HT1080 (cell line): ENCODE measurements at places on chromosomes 1 and 21. TPM values are rescaled to one million over a fixed set of nuclear protein-coding genes. Genes with fewer than 3 reads are reported as not detected.
A peak's percentile ranks its signal among the peaks of the same experiment; 100 is the strongest.

CDK18 gene
- total RNA-seq = 0.87 and 1.7 TPM in 2 replicates

DNA sequence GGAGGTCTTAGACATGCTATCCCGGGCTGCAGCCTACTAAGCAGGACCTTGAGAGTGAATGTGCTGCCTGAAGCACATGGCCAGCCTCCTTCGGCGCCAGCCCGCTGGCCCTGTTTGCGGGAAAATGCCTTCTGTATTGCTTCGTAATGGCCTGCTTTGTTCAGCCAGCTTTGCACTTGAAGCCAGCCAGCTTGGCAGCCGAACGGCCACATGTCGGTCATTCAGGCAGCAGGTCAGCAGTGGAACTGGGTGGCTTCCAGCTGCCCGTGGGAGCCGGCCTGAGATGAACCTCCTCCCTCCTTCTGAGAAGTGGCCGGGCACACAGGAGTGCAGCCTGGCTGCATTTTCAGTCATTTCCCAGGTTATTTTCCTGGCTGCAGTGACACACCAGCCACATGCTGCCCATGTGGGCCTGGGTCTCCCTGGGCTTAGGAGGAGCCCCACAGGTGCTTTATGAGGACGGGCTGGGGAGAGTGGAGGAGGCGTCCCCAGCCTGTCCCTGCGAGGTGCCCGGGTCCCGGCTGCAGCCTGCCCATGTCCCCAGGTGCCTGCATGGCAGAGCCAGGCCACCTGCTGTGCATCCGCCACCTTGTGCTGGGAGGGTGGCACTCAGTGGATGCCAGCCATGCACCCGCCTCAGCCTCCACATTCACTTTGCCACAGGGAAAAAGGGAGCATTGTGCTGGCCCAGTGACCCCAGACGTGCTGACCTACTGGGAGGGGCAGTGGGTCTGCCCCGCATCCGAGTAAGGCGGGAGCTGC lies 103.5 kb downstream of the SIK1 start:
- no peak for DNase-seq

CNKSR1 gene
- 0.10 and 0.26 TPM in 2 replicates for total RNA-seq

- DNase-seq = no peak
Observed at GRCh38 chr1:157404063-157404501, 148.2 kb downstream of the FCRL5 start.

CYP4X1 gene
- 0.03 TPM in 2 replicates for total RNA-seq

GJA9 gene
- not detected in 2 replicates for total RNA-seq

DNA sequence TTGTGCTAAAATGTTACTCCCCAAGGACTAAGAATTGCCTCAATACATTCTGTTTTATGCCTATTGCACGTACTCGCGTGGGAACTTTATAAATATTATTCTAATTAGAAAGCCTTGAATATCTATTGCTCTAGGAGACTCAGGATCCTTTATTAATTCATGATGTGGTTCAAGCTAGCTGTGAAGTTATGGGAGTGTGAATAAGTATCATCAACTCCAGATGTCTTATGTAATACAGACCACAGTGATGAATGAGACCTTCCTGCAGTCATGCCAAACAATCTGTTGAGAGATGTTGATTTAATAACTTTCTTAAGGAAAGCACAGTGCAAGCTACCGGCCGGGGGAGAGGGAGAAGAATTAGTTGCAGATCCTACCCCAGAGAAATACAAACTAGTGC lies 519.2 kb upstream of the ZP4 start:
- peak; percentile 18 for DNase-seq

- DNase-seq = no peak
Observed at GRCh38 chr1:87220993-87221392, 107.7 kb upstream of the LMO4 start.

DNA sequence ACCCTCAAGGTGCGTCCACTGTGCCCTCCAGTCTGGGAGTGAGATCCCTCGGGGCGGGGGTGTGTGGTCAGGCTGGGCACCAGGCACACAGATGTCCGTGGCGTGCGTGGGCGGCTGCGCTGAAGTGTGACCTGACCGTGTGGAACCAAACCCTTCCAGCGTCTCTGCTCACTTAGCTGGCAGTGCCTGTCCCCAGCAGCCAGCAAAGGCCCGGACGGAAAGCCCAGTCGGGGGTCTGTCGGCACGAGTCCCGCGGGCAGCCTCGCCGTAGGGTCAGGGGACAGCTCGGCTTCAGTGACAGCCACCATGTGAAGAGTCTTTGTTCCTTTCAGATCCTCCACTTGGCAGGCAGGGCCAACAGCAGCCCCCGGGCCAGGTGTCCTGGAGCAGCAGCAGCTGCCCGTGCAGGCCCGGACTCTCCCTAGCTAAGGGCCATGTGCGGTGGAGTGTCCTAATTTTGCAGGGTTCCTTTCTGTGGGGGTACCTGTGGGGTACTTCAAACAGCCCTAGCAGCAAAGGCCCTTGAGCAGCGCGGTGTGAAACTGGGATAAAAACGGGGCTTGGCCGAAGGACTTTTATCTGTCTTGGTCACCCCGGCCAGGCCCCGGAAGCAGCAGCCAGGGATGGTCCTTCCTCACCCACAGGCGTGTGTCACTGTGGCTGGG lies 11.6 kb downstream of the TTLL10 start:
- DNase-seq = no peak

MAGOH gene
- total RNA-seq = 67.0 and 129 TPM in 2 replicates

DNA sequence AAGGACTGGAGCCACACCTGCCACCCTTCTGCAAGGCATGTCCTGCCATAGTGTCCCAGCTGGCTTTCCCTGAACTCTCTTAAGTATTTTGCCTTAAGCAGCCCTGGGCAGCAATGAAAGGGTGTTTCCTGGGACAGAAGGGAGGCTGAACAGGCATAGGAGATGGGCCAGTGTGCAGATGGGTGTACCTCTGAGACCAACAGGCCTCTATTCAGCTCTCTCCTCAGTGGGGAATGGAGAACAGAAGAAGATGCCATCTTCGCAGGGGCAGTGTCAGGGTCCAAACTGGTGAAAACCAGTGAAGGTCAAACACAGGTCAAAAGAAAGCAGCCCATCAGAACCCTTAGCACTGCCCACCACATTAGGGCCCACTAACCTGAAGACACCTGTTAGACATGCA lies 53.2 kb downstream of the FAM78B start:
- no peak for DNase-seq

GRCh38 chr1:116712510-116712909 lies 41.7 kb upstream of the CD2 start:
- peak; percentile 42 for DNase-seq

DNA sequence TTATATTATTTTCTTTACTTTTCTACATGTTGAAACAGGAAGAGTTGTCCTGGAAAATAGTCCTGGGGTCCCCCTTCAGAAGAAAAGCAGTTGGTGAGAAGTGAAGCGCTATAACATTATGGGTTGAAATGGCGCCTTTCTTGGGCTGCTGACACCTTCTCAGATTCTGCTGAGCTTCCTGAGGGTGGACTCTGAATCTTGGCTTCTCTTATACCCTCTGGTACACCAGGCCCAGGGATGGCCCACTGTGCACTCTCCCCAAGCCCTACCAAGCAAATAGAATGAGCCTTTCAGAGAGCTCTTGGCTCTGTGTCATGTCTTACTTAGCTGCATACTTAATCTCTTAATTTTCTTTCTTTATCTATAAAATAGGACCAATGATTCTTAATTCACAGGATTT lies 42.3 kb downstream of the CD247 start:
- DNase-seq = no peak

PEAR1 gene
- total RNA-seq = 4.1 and 5.2 TPM in 2 replicates

GRCh38 chr21:42731264-42732032 lies 78.0 kb downstream of the PDE9A start:
- no peak for DNase-seq

- no peak for DNase-seq
Observed at GRCh38 chr1:176604461-176604860, 141.5 kb downstream of the PAPPA2 start.
